Stimulated activated CD8-positive, alpha-beta memory T cell treated with anti-CD3 and anti-CD28 coated beads, Interleukin-7, amount 100 ng/mL, for 1 hour (primary cell): ENCODE measurements at places on chromosomes 6 and 20.
A peak's percentile ranks its signal among the peaks of the same experiment; 100 is the strongest.

- peak; percentile 26 for DNase-seq
Measured at GRCh38 chr6:155327326-155328073, 13.2 kb upstream of the TFB1M start.

DNA sequence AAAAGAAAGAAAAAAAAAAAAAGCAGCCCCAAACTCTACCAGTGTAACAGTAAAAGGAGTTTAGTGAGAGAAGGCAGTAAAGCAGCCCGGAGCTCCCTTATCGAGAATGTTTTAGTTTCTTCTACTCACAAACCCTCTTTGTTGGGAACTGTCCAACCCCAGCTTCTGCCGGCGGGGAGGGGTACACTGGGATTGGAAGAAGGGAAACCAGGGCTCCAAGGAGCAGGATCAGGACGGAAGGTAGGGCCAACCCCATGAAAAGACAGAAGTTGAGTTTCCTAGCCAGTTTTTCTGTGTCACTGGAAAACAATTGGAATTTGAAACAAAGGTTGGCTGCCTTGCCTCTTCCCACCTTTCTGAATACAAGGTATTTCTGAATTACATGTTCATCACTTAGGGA, 66.0 kb downstream of the KIZ start:
- DNase-seq: no peak

DNA sequence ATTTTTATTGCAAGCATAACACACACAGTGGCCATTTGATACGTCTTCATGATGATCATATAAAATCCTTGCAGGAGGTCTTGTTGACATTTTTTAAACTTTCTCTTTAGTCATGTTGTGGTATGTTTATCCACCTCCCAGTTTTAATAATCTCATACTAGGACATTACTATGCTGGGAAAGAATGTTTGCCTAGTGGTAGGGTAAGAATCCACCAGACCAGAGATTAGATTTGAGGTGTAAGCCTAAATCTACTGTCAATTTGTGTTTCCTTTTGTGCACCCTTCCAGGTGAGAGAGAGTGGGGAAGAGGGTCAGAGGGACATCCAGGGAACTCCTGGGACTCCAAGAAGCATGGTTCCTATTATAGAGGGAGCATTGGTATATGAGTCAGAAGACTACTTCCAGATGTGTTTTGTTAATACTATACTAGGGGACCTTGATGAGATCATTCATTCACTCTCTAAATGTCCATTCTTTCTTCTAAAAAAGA, 298.3 kb upstream of the SASH1 start:
- DNase-seq: no peak

DNA sequence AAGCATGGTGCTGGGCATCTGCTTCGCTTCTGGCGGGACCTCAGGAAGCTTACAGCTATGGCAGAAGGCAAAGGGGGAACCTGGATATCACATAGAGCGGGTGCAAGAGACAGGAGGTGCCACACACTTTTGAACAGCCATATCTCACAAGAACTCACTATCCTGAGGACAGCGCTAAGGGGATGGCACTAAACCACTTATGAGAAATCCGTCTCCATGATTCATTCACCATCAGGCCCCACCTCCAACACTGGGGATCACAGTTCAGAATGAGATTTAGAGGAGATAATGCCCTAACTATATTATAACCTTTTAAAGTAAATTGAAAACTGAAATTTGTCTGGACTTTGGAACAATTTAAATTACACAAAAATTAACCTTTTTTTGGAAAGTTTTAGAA, 37.8 kb upstream of the SUMO4 start:
- no peak for DNase-seq

- no peak for DNase-seq
Measured at GRCh38 chr6:13495112-13495776, 7.8 kb upstream of the GFOD1 start.

GRCh38 chr20:63497946-63498935, 642 bp downstream of the EEF1A2 start:
- DNase-seq: no peak

GRCh38 chr6:109373331-109373730, 8.9 kb downstream of the CD164 start:
- DNase-seq: no peak

- no peak for DNase-seq
Measured at GRCh38 chr6:138500867-138501446, 1.7 kb upstream of the NHSL1 start.

- peak; percentile 43 for DNase-seq
Measured at GRCh38 chr6:166488076-166488685, 98.3 kb downstream of the RAMACL start.

- no peak for DNase-seq
Measured at GRCh38 chr20:20130399-20130798, 78.1 kb downstream of the CFAP61 start.

DNA sequence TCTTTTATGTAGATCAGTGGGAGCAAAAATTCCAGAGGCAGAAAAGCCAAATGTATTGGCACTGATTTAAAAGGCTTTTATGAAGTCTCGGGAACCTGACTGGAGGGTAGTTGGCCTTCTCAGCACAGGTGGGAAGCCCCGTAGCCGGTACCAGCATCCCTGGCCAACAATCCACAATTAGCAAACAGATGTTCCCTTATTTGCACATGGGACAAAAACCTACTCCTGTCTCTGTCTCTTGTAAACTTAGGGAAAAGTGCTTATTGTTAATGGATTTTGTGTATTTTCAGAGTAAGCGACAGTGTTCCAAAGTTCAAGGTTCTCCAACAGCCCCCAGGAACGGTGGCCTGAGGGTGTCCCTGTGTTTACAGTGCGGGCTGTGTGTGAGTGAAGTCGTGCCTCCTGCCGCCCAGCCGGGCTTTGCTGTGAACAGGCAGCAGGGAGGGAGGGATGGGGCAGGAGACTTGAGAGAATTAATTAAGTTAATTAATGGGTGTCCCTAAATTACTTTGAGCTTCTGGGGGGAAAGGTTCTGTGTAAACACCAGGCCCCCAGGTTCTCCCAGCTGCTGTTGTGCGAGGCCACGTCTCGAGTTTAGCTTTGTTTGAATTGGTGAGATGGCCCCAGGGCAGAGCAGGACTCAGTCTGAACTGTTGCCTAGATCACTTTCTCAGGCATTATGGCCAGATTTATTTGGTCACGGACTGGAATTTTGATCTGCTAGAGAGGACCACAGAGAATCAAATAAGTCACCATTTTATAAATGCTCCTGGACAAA, 3.9 kb downstream of the SYNJ2 start:
- DNase-seq: no peak

GRCh38 chr6:11139051-11139960, 27.8 kb upstream of the ERVFRD-1 start:
- DNase-seq: no peak

DNA sequence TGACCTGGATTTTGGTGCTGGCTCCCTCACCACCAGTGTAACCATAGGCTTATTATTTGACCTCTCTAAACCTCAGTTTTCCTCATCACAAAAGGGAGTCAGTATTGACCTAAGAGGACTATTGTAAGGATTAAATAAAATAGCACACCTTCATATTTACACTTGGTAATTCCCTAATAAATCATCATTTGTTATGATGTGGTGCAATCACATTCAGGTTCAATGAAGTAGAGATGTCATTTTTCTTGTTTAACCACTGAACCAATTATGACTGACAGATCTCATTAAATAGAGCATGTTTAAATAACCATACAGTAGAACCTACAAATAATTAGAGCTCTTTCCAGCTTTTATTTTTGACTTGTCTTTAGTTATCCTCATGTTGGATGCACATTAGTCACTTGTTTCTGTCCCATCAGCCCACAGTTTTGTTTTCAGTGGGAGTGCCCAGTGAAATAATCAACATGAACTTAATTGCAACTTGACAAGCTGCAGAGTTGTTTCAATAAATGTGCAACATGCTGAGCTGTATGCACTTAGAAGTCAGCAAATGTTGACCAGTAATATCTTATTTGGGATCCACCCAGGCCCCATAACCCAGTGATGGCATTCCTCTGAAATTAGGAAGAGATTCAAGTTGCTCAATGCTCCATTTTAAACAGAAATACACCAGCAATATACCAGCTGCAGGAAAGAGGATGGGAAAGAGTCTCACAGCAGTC, 451.7 kb upstream of the MARCKS start:
- no peak for DNase-seq

DNA sequence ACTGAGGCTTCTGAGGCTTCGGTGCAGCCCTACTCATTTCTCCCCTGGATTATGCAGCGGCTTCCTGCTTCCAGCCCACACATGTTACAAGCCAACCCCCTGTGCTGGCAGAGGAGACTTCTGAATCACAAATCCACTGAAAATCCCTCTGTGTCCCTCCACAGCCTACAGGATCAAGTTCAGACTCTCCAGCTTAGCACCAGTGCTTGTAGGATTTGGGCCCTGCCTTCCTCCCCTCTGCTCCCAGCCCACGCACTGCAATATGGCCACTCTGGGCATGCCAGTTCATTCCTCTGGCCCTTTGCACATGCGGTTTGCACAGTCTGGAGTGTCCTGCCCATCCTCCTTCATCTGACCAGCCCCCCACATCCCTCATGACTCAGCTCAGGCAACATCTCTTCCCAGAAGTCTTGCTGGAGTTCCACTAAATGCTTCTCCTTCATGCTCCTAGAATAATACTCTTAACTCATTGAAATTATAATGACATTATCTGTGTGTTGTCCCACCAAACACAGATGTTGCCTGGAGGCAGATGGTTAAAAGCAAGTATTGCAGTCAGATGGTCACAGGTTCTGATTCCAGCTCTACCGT, 15.9 kb upstream of the MDGA1 start:
- no peak for DNase-seq

- DNase-seq: no peak
Measured at GRCh38 chr20:16066571-16066970, 506.7 kb downstream of the KIF16B start.

GRCh38 chr20:50737352-50737751, 6.0 kb downstream of the PARD6B start:
- DNase-seq: no peak

DNA sequence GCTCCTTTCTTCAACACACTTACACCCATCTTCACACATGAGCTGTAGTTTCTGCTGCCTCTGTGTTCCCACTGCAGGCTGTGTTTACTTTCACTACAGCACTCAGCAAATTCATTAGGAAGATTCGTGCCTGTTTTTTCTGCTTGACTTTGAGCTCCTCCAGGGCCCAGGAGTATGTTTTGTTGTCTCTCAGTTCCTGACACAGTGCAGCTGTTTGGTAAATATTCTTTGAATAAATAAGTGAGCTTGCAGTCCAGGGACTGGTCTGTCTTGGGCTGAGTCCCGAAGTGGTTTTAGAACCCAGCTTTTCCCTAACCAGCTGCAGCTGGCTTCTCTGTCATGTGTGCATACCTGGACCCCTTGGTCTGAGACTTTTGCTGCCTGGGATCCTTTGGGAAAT, 46.6 kb upstream of the CCN6 start:
- DNase-seq: no peak

GRCh38 chr6:142714951-142715785, 229.8 kb downstream of the HIVEP2 start:
- no peak for DNase-seq

- no peak for DNase-seq
Measured at GRCh38 chr6:104400844-104401243, 458.9 kb downstream of the HACE1 start.

DNA sequence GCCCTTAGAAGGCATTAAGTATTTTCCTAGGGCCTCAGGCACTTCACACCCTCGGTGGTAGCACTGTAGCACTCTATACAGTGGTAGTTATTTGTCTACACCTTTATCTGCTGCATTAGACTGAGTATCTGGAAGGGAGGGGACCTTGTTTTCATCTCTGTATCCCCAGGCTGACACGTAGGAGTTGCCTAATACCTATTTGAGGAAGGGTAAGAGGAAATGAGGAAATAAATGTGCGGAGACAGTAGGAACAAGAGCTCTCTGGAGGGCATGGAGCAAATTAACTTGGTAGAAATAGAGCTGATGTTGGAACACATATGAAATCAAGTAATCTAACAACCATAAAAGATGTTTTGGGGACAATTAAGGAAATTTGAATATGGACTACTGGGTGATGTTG, 3.9 kb downstream of the CNPY3 start:
- DNase-seq: no peak

GRCh38 chr20:20248620-20249200, 119.2 kb upstream of the INSM1 start:
- DNase-seq: no peak

GRCh38 chr6:17448165-17448564, 54.8 kb downstream of the CAP2 start:
- no peak for DNase-seq

- no peak for DNase-seq
Measured at GRCh38 chr6:163232015-163232523, 182.4 kb upstream of the QKI start.

DNA sequence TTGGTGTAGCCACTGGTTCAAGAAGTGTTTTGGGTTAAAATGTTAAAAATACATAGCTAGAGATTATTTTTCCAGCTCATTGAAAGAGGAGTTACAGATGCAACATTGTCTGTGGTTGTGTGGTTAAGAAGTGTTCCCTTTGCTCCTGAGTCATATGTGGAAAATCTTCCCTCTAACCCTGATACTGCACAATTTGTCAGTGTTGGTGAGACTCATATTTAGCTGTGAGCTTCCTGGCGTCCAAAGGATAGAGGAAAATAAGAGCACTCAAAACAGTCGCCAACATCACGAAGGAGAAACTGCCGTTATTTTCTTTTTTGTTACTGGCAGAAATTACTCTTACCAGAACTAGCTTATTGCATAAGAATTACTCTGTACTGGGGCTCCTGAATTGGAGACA, 250.4 kb downstream of the CDH4 start:
- DNase-seq: no peak

- DNase-seq: no peak
Measured at GRCh38 chr6:84908304-84908904, 144.0 kb upstream of the TBX18 start.
